IPS DF 6.9 (cell line): ENCODE measurements at places on chromosomes 13 and 19.

- no peak within 1 kb of the TSS for H3K27ac ChIP-seq
- no peaks in the 10 kb centered on the region for H3K4me1 ChIP-seq
- no peak within 1 kb of the TSS for H3K4me3 ChIP-seq
- no peaks in the 10 kb centered on the region for H3K36me3 ChIP-seq
Observed at GRCh38 chr19:15815306-15815705, at the start of gene OR10H1. Gene OR10H1 (minus strand): TSS chr19:15815664. CDS start chr19:15808037, 7,627 bp downstream.

- no peaks in the 10 kb centered on the region for H3K36me3 ChIP-seq
- H3K4me3 ChIP-seq, result no peak overlapping the region
- H3K4me1 ChIP-seq, result no peaks in the 10 kb centered on the region
- no peak for DNase-seq
- no peaks in the 10 kb centered on the region for H3K27me3 ChIP-seq
- no peak overlapping the region for H3K27ac ChIP-seq
Observed at GRCh38 chr13:39321574-39321973, 281.4 kb downstream of the LHFPL6 start.

DNA sequence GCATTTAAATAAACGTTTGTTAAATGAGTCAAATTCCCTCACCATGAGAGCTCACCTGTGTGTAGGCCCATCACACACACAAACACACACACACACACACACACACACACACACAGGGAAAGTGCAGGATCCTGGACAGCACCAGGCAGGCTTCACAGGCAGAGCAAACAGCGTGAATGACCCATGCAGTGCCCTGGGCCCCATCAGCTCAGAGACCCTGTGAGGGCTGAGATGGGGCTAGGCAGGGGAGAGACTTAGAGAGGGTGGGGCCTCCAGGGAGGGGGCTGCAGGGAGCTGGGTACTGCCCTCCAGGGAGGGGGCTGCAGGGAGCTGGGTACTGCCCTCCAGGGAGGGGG, 8.5 kb upstream of the CEACAM5 start:
- no peaks in the 10 kb centered on the region for H3K4me1 ChIP-seq
- DNase-seq, result no peak
- H3K4me3 ChIP-seq, result no peak overlapping the region
- H3K27ac ChIP-seq, result no peak overlapping the region
- no peaks in the 10 kb centered on the region for H3K36me3 ChIP-seq

DNA sequence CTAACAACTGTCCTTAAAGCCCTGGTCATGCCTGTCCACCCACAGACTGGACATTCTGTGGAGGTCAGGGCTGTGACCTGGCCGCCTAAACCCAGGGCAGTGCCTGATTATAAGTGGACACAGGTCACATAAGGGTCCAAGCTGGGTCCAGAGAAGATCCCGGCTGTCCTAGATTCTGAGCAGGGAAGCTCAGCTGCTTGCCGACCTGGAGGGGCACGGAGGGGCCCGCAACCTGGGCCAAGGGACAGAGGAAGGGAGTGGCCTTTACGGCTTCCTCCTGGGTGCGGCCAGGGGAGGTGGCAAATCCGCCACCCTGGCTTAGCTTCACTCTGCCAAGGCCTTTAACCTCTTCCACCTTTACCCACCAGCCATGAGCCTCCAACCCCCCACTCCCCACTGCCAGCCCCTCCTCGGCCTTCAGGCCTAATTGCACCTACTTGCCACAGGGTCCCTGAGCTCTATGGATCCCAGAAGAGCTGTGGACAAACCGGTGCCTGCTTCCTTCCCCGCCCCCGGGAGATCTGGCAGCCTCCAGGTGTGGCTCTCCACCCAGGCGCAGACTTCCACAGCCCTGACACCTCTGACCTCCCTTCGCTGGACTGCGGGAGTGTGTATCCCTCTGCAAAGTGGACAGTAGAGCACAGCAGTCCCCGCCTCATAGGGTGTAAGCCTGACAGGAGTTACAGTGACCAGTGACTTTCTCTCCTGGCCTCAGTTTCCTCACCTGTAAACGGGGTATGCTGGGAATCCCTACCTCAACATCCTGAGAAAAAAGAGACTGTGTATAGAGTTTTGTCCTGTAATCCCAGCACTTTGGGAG, 1.7 kb downstream of the CD320 start:
- H3K4me3 ChIP-seq, result no peak overlapping the region
- no peak for DNase-seq
- no peak overlapping the region for H3K27ac ChIP-seq
- no peaks in the 10 kb centered on the region for H3K27me3 ChIP-seq
- H3K36me3 ChIP-seq, result peaks cover 13% of the 10 kb centered on the region

GRCh38 chr13:20460761-20461160, 64.9 kb downstream of the CRYL1 start:
- no peak for DNase-seq
- no peaks in the 10 kb centered on the region for H3K27me3 ChIP-seq
- no peaks in the 10 kb centered on the region; the same call in 1 of the 2 replicates for H3K4me1 ChIP-seq
- H3K27ac ChIP-seq, result no peak overlapping the region
- no peaks in the 10 kb centered on the region for H3K36me3 ChIP-seq

DNA sequence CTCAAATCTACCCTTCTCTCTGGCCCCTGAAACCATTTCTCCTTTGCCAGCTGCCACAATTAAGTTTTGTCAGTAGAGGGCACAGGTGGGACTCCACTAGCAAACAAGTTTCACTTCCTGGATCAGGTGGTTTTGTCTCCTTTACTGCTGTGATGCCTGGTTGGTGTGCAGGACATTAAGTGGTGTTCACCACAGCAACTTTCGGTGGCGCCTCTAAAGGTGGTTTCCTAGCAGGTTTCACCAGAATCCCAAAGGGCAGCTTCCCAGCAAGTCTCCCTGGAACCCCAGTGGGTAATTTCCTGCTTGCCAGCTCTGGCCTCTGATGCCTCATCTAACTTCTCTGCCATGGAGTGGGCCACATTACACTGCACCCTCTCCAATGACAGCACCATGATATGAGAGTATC, 16.6 kb downstream of the MED4 start:
- H3K36me3 ChIP-seq, result peaks cover 23% of the 10 kb centered on the region; the same call in 1 of the 2 replicates
- DNase-seq, result no peak
- no peaks in the 10 kb centered on the region for H3K4me1 ChIP-seq
- H3K27ac ChIP-seq, result no peak overlapping the region

- no peak overlapping the region; the same call in 1 of the 2 replicates for H3K4me3 ChIP-seq
- H3K36me3 ChIP-seq, result no peaks in the 10 kb centered on the region
Observed at GRCh38 chr19:35040826-35041547, 534 bp upstream of the HPN start.

DNA sequence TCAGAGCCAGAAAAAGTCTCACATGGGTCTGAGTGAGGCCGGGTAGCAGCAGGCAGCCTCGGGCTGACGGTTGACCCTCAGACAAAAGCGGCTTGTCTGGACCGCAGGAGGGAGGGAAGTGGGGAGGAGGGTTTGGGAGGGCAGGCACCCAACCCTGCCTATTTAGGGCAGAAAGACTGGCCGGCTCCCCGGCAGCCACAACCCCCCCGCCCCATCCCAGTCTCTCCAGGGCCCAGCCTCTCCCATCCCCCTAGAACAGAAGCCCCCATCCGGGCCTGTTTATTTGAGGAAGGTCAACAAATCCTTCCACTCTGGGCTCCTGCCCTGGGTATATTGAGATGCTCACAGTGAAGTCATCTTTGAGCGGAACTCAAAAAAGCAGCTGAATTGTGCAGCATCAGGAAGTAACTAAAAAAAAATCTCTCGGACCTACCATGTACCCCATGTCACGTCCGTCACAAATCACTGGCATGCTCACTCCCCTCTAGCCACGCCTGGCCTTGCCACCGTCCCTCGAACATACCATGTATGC, 6.3 kb downstream of the DACT3 start:
- peaks cover 5% of the 10 kb centered on the region; the same call in 1 of the 2 replicates for H3K27me3 ChIP-seq
- no peak overlapping the region for H3K4me3 ChIP-seq
- no peak overlapping the region for H3K27ac ChIP-seq
- no peak for DNase-seq

DNA sequence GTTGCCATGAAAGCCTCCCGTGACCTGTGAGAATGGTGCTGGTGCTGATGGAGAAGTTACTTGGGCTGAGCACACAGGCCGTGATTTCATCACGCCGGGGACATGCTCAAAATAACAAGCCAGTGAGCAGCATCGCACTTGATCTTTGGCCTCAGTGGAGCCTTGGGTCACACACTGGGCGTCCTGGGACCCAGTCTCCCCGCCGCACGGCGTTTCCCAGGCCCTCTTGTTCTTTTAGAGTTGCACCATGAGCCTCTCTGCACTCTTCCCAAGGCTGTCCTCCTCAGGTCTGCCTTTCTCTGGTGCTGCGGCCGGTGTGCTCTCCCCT, 9.5 kb upstream of the NDUFS7 start:
- H3K4me1 ChIP-seq, result no peaks in the 10 kb centered on the region
- DNase-seq, result no peak
- H3K27me3 ChIP-seq, result no peaks in the 10 kb centered on the region

DNA sequence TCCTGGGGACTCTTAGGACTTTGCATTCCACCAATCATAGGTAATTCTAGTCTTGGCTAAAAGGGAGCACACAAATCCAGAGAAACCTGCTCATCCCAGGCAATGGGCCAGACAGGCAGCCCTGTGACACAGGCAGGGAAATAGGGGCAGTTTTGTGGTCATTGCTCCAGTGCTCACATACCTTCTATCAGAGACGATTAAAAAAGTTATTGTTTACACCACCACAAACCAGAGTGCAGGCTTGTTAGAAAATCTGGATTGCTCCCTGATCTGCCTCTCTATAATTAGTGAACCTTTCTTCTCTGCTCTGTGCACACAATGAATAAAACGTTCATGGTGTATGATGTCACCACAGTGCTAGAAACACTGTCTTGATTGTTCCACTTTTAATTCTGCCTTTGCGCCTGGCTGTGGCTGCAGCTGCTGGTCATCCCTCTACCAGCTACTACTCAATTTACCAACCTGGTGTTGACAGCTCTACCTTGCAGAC, 121.6 kb upstream of the SPATA13 start:
- H3K4me3 ChIP-seq, result no peak overlapping the region
- no peaks in the 10 kb centered on the region for H3K36me3 ChIP-seq
- H3K27ac ChIP-seq, result no peak overlapping the region
- peaks cover 1% of the 10 kb centered on the region; the same call in 1 of the 2 replicates for H3K4me1 ChIP-seq

GRCh38 chr13:77697217-77698103, at the start of gene SLAIN1:
Gene SLAIN1 (plus strand): TSS chr13:77697687. CDS start chr13:77697914, 227 bp downstream.
- peak; percentile 61 for DNase-seq
- peaks cover 1% of the 10 kb centered on the region; the same call in 1 of the 2 replicates for H3K4me1 ChIP-seq
- no peaks in the 10 kb centered on the region for H3K27me3 ChIP-seq
- H3K27ac ChIP-seq, result no peak within 1 kb of the TSS

GRCh38 chr13:93227280-93227877, 772 bp downstream of the GPC6 start:
- H3K4me1 ChIP-seq, result peaks cover 3% of the 10 kb centered on the region; the same call in 1 of the 2 replicates
- no peak overlapping the region for H3K27ac ChIP-seq
- peak overlapping the region; percentile 62 for H3K4me3 ChIP-seq
- H3K27me3 ChIP-seq, result no peaks in the 10 kb centered on the region
- DNase-seq, result no peak

DNA sequence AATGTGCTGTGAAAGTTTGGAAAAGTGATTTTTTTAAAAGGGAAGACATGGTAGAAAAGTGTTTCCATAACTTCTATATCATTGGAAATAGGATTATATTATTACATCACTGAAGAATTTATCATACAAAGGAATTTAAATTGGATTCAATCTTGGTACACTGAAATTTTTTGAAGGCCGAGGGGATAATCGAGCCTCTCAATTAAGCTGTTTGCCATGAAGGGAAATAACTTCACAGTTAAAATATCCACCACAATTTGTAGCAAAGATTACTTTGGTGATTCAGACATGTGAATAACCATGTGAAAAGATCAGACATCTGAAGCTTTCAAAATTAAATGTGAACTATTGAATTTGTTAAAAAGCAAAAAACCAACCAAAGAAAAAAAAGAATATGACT, 215.3 kb downstream of the KLF5 start:
- no peaks in the 10 kb centered on the region for H3K27me3 ChIP-seq
- no peak overlapping the region for H3K4me3 ChIP-seq
- no peak overlapping the region for H3K27ac ChIP-seq
- no peak for DNase-seq
- H3K36me3 ChIP-seq, result no peaks in the 10 kb centered on the region

DNA sequence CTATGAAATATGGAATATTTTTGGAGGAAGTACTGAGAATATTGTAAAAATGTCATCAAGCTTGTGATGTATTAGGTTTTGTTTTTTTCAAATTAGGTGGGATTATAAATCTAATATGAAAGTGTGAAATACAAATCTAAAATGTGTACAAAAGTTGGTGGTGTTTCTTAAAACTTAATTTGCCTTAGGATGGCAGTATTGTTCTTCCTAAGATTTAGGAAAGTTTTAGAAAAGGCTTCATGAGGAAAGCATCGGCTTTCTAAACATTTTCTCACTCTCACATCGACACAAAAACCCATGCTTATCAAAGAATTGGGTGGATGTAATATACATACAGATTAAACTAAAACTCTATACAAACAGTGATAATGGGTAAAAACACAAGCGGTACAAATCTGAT, 972.0 kb upstream of the PCDH20 start:
- no peaks in the 10 kb centered on the region for H3K36me3 ChIP-seq
- H3K27me3 ChIP-seq, result no peaks in the 10 kb centered on the region
- H3K27ac ChIP-seq, result no peak overlapping the region
- H3K4me3 ChIP-seq, result no peak overlapping the region
- DNase-seq, result no peak
- no peaks in the 10 kb centered on the region for H3K4me1 ChIP-seq

- H3K27ac ChIP-seq, result no peak overlapping the region
- H3K4me1 ChIP-seq, result peaks cover 3% of the 10 kb centered on the region; the same call in 1 of the 2 replicates
- peaks cover 80% of the 10 kb centered on the region for H3K27me3 ChIP-seq
- DNase-seq, result no peak
Observed at GRCh38 chr13:27822873-27823311, 30.6 kb downstream of the GSX1 start.

- H3K27ac ChIP-seq, result no peak overlapping the region
- H3K36me3 ChIP-seq, result no peaks in the 10 kb centered on the region
- peaks cover 5% of the 10 kb centered on the region for H3K4me1 ChIP-seq
- no peak overlapping the region for H3K4me3 ChIP-seq
- no peaks in the 10 kb centered on the region for H3K27me3 ChIP-seq
Observed at GRCh38 chr19:49415810-49416200, 7.4 kb downstream of the PTH2 start.

DNA sequence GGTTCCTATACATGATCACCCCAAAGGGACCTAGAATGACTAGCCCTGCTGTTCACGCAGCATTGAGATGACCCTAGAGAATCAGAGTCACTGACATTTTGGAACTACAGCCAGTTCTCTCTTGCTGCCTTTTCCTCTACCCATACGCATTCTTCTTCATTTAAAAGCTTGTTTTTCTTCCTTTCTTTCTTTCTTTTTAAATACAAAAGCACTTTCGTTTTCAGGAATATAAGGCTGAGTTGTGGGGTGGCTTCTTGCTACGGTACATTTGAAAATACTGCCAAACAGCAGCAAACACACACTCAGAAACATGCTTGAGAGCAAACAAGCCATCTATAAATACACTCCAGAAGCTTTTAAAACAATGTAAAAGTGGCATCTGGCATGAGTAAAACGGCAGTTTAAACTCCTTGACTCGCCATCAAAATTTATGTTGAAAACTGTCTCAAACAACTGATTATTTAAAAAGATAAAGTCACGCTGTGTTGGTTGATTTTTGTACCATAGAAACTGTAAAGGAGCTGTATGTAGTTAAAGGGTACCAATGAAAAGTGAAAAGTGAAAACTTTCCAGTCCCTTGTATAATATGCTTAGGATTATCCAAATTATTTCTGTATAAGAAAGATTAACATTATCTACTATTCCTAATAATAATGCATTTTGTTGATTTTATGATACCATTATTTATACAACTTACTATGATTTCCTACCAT, 95.6 kb downstream of the PCDH9 start:
- H3K36me3 ChIP-seq, result no peaks in the 10 kb centered on the region
- no peak overlapping the region for H3K4me3 ChIP-seq
- no peaks in the 10 kb centered on the region for H3K4me1 ChIP-seq
- DNase-seq, result no peak

- no peak for DNase-seq
- H3K27me3 ChIP-seq, result no peaks in the 10 kb centered on the region
- H3K36me3 ChIP-seq, result peaks cover 7% of the 10 kb centered on the region
- no peak overlapping the region for H3K27ac ChIP-seq
Observed at GRCh38 chr19:4301590-4302242, 473 bp downstream of the TMIGD2 start.
